SW 1271 (cell line): ENCODE measurements at places on chromosomes 5 and 9.

DNA sequence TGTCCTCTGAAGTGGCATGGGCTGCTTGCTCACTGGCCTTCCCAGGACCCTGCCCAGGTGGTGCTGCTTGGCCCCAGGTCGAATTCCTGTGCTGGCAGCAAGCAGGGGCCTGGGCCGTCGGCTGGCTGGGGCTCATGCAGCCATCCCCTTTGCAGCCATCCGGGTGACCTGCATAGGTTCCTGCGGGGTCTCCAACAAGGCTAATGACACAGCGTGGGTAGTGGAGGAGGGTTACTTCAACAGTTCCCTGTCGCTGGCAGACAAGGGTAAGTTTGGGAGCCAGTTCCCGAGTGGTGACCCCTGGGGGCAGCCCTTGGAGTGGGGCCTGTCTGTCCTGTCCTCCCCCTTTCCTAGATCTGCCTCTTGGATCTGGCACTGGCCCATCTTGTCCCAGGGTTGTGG is 6.1 kb upstream of the EHMT1 start:
- no peak for DNase-seq

GRCh38 chr5:157959370-157959769 is 100.4 kb upstream of the CLINT1 start:
- no peak for DNase-seq

DNA sequence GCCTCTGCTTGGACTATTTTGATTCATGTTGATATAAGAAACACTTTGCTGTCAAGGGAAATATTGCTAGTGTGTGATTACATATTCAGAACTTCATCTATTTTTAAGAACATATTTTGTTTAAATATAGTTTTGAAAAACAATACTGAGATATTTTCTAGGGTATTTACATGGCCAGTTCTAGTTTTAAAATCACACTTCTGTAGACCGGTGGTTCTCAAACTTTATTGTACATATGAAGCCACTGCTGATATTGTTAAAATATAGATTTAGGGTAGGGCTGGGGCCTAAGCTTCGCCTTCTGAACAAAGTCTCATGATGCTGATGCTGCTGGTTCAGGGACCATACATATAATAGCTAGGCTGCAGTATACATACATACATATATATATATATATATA is 1000.0 kb downstream of the PTPRD start:
- DNase-seq, result no peak

DNA sequence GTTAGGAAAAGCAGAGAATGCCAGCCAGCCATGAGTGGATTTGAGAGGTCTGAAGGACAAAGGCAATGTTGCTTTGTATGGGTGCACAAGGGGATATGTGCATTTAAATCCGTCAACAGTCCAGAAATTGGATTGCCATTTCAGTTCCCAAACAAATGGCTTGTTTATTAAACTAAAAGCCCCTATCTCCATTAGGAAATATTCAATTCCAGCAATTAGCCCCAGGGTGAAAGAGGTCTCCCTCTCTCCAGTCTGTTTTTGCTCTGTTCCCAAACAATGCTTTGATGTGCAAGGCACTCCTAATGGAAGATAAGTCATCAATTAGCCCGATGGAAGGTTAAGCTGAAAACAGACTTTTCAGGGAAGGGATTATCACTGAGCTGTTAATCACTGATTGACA is 101.3 kb downstream of the C9orf152 start:
- DNase-seq, result no peak

- no peak for DNase-seq
These were observed 30.3 kb upstream of the MELK start for GRCh38 chr9:36542355-36542754.

GRCh38 chr5:64654561-64654938 is 35.8 kb upstream of the SHISAL2B start:
- no peak for DNase-seq

DNA sequence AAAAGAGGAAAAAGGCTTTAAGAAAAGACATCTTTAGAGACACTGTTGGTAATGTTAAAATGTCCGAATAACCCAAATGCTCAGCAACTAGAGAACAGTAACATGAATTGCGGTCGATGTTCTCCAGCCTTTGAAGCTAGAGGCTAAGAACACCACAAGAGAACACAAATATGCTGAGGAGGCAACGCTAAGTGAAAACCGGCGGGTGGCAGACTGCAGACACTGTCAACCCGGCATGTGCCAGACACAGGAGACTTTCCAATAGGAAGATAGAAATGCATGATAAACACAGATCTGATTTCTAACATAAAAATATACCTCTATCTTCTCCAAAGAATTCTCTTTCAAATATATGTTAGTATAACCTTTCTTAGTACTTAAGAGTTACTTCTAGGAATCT is 18.4 kb upstream of the DDX41 start:
- DNase-seq, result no peak

DNA sequence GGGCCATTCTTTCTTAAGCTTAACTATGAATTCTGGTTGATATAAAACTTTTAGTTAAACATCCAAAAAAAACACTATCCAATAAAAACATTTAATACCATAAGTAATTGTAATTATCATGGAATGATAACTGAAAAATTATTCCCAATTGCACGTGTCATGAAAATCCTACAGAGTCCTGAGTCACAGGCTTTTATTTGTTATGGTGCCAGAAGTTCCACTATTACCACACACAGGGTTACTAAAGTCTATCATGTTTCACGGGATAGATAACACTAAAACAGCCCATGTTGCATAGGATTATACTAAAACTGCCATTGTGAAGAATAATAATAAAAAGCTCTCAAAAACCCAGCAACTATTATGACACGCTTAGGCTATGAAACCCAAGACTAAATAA is 1381.8 kb downstream of the EFNA5 start:
- no peak for DNase-seq

GRCh38 chr9:106322706-106323245 is 540.2 kb upstream of the ZNF462 start:
- DNase-seq, result no peak

GRCh38 chr5:139403418-139403786 is 487 bp downstream of the SPATA24 start:
- no peak for DNase-seq

GRCh38 chr5:2038321-2039179 is 155.8 kb upstream of the IRX4 start:
- DNase-seq, result peak; percentile 74

DNA sequence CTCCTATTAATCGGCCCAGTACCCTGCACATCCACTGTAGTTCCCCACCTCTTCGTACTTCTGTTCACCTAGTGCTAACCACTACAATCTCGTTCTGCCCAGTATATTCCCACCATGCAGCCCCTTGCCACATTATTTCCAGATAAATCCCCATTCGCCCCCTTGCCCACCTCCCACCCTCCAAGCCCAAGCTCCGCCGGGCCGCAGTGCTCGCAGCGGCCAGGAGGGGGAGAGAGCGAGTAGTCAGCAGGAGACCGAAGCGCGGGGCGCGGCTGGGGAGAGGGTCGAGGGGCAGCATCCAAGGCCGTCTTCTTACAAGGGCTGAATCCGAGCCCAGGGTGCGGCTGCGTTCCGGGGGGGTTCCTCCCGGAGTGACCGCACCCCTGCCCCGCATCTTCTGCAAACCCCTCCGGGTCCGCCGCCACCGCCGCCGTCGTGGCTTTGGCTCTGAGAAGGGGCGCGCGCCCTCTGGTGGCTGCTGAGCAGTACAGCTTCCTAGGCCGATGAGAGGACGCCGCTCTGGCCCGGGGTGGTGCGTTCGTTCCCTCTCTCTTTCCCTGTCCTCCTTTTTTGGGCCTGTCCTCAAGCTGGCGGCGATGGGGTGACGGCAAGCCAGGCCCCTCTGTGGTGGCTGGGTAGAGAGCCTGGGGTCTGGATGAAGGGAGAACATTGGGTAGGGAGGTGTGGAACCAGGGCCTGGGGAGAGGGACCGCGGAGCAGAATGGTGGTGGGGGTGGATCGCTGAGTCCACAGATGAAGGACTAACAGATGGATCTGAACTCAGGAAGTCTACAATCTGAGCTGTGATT is 30.0 kb upstream of the PSD2 start:
- DNase-seq, result no peak

GRCh38 chr9:129995409-129996160 is 47.4 kb downstream of the FNBP1 start:
- DNase-seq, result no peak

GRCh38 chr9:72947984-72948465 is 4.8 kb downstream of the ALDH1A1 start:
- no peak for DNase-seq

DNA sequence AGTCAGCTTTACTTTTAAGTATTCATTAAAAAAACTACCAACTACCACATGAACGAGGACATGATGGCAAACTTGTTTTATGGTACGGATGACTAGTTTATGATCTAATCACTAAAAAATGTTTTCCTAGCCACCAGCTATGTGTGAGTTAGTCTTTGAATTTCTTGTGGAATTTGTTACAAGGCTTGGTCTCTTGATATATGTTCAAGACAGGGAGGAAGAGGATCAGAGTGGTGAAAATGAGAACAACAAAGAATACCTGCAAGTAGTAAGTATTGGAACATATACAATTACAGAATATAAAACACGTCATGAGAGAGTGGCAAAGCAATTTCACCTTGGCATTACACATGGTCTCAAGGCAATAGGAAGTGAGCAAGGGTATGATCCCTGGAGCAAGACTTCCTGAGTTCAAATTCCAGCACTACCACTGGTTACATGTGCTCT is 548.6 kb upstream of the TLE4 start:
- DNase-seq, result peak; percentile 93

GRCh38 chr9:94867281-94867841 is 140.9 kb downstream of the AOPEP start:
- DNase-seq, result peak; percentile 81

GRCh38 chr5:72649449-72649848 is 142.2 kb upstream of the ZNF366 start:
- DNase-seq, result no peak

DNA sequence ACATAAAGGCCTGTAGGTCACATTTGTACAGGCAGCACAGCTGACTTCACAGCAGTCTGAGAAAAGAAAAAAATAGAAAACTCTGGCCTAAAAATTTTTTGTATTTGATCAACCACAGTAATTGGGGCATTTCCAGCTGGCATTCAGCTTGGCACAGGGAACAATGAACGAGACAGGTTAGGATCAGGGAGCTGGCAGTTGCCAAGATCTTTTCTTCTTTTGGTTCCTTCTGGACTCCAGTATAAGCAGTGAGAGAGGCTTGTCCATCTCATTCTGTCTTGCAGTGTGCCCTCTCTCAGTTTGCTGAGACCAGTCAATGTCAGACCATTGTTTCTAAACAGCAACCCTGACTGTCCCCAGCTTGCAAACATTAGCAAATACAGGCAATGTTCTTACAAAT is 601.1 kb downstream of the TLR4 start:
- DNase-seq, result no peak

DNA sequence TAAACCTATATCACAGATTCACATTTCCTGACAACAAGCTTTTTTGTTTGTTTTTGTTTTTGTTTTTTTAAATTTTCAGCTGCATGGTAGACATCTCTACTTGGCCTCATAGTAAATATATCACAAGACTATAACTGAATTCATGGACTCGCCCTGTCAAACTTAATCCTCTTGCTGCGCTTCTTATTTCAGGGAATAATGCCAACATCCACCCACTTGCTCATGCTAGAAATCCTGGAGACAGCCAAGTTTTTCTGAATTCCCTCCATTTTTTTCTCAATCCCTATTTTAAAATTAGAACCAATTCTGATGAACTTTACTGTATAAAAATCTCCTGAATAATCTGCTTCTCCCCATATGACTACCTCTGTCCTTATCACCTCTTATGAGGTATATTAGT is 283.6 kb upstream of the RPS23 start:
- no peak for DNase-seq

DNA sequence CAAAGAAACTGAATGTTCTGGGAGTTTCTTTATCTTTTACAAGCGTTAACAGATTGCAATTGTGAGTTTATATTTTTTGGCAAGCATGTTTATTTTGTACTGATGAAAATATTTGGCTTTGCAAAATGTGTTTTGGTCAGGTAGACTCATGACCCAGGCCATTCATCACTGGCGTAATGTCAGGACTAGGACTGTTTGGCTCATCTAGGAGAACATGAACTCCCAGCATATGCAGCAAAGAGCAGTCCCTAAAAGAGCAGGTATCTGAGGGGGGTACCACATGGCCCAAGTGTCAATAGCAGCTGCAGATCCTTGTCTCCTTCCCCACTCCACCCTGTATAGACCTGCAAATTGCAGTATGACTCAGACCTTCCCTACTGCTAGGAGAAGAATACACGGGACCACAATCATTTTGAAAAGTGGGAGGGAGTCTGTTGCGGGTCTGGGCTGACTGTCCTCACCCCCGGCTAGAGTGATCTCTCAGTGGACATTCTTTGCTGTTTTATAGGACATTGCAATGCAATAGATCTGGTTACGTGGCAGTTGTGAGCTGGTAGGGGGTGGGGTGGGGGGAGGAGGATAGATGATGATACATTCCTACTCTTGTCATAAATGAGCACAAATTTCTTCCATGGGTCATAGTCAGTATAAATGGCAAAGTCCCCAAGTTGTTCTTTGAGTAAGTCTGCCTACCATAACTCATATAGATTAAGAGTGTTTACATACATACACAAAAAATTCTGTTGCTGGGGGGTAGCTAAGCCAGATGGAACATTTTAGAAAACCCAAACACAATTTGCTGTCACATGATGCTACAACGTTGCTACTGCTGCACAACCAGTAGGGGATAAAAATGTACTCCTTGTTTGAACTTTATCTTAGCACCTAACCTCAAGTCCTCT is 20.8 kb upstream of the SNCAIP start:
- no peak for DNase-seq

- DNase-seq, result peak; percentile 83
These were observed 133.3 kb downstream of the FAM174A start for GRCh38 chr5:100668511-100668910.

DNA sequence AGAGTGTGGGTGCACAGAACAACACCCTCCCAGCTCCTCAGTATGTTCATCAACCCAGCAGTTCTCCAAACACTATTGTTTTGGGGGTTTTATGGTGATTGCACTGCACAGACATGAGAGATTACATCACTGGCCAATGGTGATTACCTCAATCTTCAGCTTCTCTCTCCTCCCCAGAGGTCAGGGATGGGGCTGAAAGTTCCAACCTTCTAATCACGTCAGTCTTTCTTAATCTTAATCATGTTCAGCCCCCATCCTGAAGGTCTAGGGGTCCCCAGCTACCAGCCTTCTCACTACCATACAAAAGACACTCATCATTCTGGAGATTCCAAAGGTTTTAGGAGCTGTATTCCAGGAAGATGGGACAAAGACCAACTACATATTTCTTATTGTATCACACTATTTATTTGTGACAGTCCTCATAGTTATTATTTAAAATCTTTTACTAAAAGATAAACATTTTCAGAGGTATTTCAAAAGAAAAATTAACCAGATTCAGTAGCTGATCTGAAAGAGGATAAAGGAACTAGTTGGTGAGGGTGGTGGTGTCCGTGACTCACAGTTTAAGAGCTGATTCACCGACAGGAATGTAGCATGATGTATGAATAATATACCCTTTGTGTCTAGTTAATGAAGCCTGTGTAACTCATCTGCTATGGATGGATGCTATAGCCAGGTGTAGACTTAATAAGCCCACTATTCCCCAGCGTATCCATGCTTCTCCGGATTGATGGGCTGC is 35.6 kb downstream of the RASEF start:
- DNase-seq, result peak; percentile 89

- no peak for DNase-seq
These were observed 167.6 kb downstream of the NFIB start for GRCh38 chr9:14146201-14146874.

GRCh38 chr5:92890841-92891244 is 690.2 kb downstream of the NR2F1-AS1 start:
- peak; percentile 6 for DNase-seq
